Non-pigmented ciliary epithelial cell (primary cell): ENCODE measurements at places on chromosomes 3 and 15.

- DNase-seq: no peak
Observed at GRCh38 chr3:112134335-112135124, 1.5 kb upstream of the GCSAM start.

- DNase-seq: no peak
Observed at GRCh38 chr3:105187344-105187743, 179.4 kb upstream of the ALCAM start.

GRCh38 chr3:66393333-66394005 is 107.4 kb downstream of the LRIG1 start:
- no peak for DNase-seq

GRCh38 chr3:178062126-178062525 is 474.1 kb upstream of the KCNMB2 start:
- DNase-seq: no peak

GRCh38 chr3:13245615-13245978 is 172.4 kb upstream of the IQSEC1 start:
- DNase-seq: no peak

DNA sequence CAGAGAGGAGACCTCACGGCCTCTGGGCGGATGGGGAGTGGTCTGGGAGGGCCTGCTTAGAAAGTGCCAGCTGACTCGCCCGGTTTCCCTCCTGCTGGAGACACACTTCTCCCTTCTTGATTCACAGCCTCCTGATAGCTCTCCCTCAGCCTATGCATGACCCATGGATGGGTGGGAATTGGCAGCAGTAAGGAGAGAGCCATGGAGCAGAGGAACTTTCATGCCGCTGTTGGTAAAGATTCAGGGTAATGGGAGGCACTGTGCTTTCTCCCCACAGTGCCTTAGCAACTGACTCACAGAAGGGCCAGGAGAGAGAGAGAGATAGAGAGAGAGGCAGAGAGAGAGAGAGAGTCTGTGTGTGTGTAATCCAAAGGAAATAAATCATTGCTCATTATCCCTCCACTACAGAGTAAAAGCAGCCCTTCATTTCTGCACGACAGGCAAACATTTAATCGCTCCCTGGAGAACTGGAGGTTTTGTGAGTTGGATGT is 82.8 kb downstream of the SEMA5B start:
- no peak for DNase-seq

DNA sequence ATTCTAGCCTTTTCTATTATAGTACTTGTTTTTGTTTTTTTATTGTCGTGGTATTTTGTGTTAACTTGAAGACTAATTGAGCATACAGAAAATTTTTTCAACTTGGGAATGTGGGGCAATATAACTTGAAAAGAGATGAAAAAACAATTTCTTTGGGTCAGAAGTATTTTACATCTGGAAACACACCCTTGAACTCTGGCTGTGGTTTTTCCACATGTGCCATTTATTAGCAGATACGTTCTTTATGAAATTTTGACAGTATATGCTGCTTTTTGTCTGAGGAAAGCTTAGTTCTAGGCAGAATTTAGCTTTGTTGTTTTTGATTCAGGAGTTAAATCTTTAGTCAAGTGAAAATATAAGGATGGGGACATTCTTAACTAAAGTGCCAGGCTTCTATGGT is 44.7 kb downstream of the TCF12 start:
- DNase-seq: no peak

DNA sequence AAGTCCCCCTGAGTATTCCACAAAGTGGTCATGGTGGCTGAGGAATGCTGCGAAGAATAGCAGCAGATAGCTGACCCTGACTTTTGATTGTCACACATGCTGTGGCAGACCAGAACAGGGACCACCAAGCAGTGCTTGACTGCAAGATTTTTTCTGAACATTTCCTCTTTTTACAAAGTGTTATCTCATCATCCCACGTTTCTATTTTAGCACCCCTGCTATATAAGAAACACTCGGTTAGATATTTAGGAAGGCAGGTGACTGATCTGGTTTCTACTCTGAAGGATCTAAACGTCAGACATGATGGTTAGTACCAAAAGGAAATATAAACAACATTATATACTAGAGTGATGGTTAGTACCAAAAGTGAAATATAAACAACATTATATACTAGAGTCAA is 9.1 kb downstream of the SLC25A26 start:
- no peak for DNase-seq

GRCh38 chr3:65398953-65399352 is 639.8 kb downstream of the MAGI1 start:
- no peak for DNase-seq

GRCh38 chr3:8256441-8257071 is 245.1 kb upstream of the LMCD1 start:
- no peak for DNase-seq

DNA sequence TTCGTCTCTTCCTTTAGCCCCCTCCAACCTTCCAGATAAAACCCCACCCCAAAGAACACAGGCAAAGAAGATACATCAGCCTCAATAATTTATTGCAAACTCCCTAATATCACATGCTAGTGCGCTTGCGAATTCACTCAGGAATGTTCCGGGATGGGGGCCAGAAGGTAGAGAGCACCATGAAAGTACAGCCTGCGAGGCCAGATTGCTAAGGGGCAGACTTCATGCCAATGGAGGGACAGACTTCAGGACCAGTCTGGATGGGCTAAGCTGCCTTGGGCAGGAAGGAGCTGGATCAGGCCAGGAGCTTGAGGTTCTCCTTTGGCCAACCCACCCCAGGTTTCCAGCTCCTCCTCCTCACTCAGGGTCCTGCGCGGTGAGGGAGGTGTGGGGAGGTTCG is 13.4 kb downstream of the CIDEC start:
- DNase-seq: no peak

GRCh38 chr3:47079432-47079831 is 84.5 kb downstream of the SETD2 start:
- no peak for DNase-seq

GRCh38 chr15:65953622-65954021 is 84.3 kb downstream of the RAB11A start:
- no peak for DNase-seq

- DNase-seq: no peak
Observed at GRCh38 chr3:196772897-196773296, 33.2 kb downstream of the PAK2 start.

GRCh38 chr3:119098619-119099222 is 47.2 kb upstream of the TEX55 start:
- DNase-seq: no peak

- DNase-seq: no peak
Observed at GRCh38 chr3:193310914-193311723, 67.4 kb downstream of the ATP13A5 start.

DNA sequence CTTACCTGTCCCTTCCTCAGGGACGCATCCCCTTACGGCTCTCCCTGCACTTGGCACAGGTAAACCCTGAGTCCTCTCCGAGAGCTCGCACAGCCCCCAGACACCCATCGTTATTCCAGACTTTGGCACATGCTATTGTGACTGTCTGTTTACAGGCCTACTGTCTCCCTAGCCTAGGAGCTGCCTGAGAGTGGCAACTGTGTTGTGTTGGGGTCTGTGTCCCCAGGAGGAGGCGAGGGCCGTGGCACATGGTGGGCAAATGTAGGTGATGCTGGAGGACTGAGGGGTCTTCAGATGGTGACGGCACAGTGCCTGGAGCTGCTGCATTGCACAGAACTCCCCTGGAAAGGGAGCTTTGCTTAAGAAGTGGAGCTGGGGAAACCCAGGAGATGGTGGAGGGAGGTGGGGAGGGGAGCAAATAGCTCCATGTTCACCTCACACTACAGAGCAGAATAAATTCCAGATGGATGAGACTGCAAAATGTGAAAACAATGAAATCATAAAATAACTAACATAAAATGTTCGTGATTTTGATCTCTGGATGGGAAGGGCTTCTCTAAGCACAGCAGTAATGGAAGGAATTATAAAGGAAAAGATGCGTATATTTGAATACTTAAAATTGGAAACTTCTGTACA is 96.5 kb downstream of the SMAD6 start:
- DNase-seq: peak; percentile 68

DNA sequence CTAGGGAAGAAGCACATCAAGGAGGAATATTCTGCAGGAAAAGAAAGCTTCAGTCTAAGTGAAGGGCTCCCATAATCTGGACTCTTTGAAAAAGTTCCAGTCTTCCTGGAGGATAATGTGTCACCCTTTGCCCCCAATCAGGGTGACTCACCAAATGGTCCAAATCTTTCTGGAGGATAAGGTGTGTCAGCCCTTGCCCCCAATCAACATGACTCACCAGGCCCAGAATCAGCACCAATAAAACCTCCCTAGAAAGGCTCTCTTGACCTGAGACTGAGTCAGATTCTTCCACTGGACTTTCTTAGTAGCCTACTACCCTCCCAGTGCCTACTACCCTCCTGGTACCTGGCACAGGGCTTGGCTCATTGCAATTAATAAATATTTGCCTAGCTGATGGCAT is 9.5 kb upstream of the ARL14 start:
- DNase-seq: peak; percentile 27

- no peak for DNase-seq
Observed at GRCh38 chr3:40605960-40606359, 81.2 kb downstream of the ZNF621 start.

DNA sequence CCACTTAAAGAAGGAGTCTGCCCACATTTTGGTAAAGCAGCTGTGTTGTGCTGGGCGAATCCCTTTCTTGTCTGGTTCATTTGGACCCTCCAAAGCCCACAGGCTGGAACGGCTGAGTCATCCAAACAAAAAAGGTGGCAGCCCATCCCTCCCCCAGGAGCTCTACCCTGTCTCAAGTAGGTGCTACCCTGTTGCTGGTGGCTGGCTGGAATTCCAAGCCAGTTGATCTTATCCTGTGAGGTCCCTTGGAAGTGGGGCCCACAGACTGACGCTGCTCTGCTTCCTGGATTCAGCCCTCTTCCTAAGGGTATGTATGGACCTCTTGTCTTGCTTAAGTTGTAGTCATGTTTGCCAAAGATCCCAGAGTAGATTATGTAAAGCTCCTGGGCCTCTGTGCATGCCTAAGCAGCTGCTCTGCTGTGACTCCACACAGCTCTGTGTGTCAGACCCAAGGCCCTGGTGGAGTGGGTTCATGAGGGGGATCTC is 44.5 kb downstream of the CCR1 start:
- DNase-seq: no peak

- no peak for DNase-seq
Observed at GRCh38 chr15:72141171-72142084, 23.2 kb downstream of the SENP8 start.

DNA sequence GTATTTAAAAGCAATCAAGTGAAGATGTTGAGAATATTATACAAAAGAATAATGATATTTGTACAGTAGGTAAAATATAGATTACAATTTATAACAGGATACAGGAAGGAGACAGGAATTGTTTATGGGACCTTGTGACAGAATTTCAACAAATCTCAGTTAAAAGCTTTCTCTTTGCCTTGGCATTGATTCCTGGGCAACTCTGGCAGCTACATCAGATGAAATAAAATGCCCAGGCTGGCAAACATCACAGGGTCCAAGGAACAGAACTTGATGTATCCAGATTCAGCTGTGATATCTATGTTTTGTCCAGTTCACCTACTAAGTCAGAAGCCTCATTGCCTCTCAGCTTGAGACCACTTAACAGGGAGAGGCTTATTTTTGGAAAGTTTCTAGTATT is 473.1 kb downstream of the MCTP2 start:
- DNase-seq: no peak

- no peak for DNase-seq
Observed at GRCh38 chr15:33584797-33585196, 274.0 kb downstream of the RYR3 start.

- DNase-seq: no peak
Observed at GRCh38 chr3:54822206-54822605, 105.7 kb downstream of the LRTM1 start.

DNA sequence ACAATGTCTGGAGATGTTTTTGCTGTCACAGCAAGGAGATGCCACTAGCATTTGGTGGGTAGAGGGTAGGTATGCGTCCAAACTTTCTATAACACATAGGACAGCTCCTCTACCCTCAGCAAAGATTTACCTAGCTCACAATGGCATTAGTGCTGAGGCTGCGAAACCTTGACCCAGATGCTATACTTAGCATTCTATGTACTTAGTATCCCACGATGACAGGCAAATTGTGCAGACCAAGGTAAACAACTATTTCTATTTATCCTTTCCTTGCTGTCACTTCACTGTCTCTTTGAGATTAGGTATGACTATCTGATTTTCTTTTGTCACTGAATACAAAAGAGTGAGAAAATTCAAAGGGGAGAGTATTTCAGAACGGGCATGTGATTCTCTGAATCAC is 265.2 kb upstream of the ZNF385D start:
- DNase-seq: no peak

DNA sequence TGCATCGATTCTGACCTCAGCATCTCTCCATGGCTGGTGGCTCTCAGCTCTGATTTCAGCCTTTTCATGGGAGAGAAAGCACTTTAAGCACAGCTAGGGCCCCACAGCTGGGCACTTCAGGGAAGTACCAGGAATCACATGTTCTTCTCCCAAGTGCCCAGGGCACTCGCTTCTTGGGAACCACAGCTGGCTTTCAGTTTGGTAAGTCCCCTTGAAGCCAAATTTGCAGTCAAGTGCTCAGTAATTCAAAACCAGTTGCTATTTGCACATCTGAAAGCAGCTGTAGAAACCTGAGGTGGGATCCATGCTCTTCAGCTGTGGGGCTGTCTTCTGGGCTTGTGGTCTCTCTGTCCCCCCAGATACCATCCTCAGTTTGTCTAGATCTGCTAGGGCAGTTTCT is 12.8 kb downstream of the GABRA5 start:
- DNase-seq: no peak

DNA sequence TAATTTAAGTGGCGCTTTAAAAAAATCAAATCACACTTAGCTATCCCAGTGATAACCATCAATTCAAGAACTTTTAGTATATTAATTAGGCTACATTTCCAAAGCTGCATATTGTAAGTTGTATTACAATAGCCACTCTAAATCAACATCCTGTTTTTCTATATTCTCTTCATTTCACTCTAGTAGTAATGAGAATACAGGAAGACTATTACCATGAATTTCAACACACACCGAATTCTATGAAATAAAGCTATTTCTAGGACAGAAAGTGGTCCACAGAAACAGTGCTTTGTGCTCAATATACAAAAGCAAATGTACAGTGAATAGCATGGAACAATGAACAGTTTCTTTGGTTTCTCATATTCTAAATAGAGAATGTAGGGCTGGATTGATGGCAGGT is 24.6 kb downstream of the TRAT1 start:
- no peak for DNase-seq

- no peak for DNase-seq
Observed at GRCh38 chr3:13626915-13627460, 78.1 kb downstream of the FBLN2 start.

- no peak for DNase-seq
Observed at GRCh38 chr3:73808862-73809509, 184.2 kb upstream of the PDZRN3 start.

GRCh38 chr3:180860180-180860858 is 52.2 kb upstream of the FXR1 start:
- DNase-seq: no peak

GRCh38 chr3:61938878-61939549 is 377.6 kb downstream of the PTPRG start:
- DNase-seq: no peak

GRCh38 chr3:88986834-88987233 is 120.6 kb upstream of the EPHA3 start:
- DNase-seq: peak; percentile 41

GRCh38 chr15:39552556-39552955 is 28.3 kb upstream of the THBS1 start:
- no peak for DNase-seq
